Muscle of arm (tissue), 14 donors: ENCODE measurements at places on chromosomes 5 and 9. TPM values are rescaled to one million over a fixed set of nuclear protein-coding genes. Genes with fewer than 3 reads are reported as not detected.

DNA sequence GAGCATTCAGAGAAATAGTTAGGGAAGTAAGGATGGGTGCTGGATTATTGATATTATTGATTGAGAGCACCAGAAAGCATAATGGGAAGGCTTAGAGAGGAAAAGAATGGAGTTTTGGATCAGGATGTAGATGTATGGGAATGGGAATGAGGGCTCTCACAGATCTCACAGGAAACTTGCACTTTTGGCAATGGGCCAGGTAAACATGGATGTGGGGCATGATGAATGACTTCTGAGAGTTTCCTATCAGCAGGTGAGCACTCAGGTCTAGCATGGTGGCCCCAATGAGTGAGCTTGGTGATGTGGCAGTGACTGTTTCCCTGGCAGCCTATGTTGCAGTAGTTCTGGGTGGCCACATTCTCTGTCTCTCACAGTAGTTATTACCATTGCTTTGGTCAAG is 283.8 kb downstream of the FBXL7 start:
- DNase-seq: no peak

The SLC34A1 gene
- polyA plus RNA-seq: 0.49 TPM

- no peak for DNase-seq
These were observed 95.0 kb downstream of the MUSK start for GRCh38 chr9:110763568-110763967.

- no peak for DNase-seq
These were observed 41.8 kb downstream of the FNBP1 start for GRCh38 chr9:130001190-130001589.

DNA sequence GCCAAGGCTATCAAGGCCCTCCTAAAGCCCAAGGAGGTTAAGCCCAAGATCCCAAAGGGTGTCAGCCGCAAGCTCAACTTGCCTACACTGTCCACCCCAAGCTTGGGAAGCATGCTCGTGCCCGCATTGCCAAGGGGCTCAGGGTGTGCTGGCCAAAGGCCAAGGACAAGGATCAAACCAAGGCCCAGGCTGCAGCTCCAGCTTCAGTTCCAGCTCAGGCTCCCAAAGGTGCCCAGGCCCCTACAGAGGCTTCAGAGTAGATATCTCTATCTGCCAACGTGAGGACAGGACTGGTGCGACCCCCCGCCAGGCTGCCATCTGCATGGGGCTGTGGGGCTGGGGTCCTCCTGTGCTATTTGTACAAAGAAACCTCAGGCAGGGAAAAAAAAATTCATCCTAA is 3.3 kb downstream of the HOMER1 start:
- no peak for DNase-seq

The LRRC19 gene
- 0.13 TPM for polyA plus RNA-seq

DNA sequence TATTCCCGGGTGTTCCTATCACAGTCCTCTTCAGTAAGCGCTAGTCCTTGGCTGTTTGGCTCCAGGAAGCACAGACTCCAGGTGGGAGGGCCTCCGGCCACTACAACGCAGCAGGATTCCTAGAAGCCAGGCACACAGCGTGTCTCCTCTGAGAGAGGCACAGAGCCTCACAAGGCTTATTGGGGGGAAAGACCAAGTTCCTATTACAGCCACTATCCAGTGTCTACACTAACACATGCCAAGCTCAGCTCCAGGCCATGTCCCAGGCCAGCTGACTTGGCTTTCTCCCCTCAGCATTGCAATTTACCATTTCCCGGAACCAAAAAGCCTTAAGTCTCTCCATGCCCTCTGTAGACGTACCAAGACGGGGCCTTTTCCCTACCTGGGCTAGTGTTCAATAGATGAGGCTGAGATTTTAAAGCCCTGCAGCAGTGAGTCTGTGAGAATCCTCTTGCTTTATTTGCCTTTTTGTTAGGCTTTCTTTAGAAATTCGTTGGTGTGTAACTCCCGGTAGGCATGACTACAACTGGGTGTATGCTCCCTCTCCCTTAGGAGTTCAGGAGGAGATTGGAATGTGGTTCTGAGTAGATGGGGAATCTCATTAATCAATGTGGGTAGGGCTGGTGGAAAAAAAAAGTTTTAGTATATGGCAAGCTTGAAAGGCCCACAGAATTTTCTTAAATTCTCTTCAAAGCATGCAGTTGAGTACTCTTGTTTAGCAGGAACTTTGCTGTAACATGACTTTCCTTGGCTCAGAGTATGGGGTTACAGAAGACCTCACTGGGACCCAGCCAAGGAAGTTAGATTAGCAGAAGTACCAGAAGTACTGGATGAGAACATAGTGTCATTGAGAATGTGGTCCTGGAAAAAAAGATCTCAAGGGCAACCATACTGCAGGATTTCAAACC is 84.3 kb upstream of the SLC1A3 start:
- no peak for DNase-seq

DNA sequence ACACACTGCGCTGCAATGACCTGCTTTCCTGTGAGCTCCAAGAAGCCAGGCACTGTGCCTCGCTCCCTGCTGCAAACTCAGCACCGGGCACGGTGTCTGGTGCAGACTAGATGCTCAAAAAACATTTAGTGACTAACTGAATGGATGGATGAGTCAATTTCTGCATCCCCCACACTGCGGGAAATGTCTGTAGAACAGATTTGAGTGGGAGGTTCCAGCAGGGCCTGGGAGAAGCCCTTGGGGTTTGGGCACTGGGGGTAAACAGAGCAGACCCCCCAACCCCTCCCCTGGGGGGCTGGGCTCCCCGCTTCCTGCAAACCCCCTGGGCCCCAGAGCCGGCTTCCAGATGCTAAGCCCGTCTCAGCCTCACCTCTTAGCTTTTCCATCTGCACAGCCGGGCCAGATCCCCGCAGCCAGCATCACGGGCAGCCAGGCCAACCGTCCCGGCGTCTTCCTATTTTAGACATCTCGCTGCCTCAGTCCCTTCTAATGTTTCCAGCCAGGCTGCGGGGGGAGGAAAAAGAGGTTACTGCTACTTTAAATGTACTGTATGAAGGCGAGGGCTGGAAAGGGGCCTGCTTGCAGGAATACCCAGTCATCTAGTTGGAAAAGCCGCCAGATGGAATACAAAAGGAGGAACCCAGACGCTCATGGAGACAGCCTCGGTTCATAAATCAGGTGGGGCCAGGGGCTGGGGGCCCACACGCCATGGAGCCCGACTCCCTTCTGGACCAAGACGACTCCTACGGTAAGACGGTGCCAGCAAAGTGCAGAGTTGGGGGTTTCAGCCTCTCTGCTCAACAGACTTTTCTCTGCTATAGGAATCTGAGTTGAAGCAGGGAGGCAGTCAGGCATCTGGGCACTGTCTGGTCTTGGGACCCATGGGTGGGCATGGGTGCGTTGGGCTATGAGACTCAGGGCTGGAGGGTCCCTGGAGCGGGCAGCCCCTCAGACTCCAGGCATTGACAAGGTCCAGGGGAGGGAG is 67.1 kb upstream of the GGTA1 start:
- peak; percentile 81 for DNase-seq

GRCh38 chr9:35658968-35659220 is 802 bp downstream of the CCDC107 start:
- no peak for DNase-seq

- DNase-seq: no peak
These were observed 205.5 kb downstream of the SLIT3 start for GRCh38 chr5:169095410-169095960.

The PCDHGA2 gene
- 1.6 TPM for polyA plus RNA-seq

The CCDC187 gene
- 0.06 TPM for polyA plus RNA-seq

DNA sequence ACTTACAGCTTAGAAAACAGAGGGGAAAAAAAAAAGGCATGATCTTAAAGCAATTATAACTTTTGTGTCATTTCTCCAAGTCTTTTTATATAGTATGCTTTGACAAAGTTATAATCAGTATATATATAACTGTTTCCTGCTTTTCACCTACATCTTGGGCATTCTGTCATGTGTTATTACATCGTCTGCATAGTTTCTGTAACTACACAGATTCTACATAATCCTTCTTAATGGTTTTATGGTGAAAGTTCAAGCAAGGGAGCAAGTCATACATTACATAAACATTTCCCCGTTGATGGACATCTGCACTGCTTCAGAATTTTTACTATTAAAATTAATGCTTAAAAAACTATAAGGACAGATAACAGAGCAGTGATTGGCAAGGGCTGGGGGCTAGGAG is 12.1 kb downstream of the FEM1C start:
- no peak for DNase-seq

The TSSK1B gene
- not detected for polyA plus RNA-seq

DNA sequence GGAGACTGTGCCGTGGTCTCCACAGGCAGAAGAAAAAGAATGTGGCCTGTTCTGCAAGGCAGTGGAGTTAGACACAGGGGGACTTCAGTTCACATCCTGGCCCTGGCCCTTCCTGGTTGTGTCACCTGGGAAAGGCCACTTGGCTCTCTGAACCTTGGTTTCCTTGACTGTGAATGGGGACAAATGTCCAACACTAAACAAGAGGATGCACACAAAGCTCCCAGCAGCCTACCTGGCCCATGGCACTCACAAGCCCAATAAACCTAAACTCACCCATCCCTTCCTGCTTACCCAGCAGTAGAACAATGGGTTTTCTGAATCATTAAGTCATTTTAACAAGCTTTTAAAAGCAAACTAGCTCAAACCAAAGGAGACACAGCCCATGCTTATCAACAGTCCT is 103.9 kb downstream of the FRMD3 start:
- DNase-seq: no peak

DNA sequence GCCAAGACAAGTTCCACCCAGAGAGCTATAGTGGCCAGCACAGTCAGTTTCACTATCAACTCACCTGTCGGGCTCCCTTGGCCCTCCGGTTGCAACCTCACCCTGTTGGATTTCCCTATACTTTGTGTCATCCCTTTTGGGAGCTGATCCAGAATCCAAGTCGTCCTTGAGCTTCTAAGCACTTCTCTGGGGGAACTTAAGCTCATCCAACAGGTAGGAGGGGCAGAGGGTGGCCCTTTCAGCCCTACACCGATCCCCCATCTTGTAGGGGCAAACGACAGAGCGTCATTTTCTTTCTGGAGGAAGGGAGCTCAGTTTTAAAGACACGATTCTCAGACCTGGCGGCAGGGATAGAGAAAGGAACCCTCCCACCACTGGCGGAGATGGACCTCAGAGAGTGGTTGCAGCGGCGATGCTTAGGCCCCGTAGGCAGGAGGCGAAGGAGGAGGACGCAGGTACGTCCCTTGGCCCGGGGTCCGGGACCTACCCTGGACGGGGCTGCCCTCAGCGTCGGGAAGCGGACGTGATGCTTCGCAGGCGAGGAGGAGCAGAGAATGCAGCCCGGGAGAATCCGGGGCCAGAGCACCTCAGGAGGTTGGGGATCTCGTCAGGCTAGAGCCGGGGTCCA is 519 bp downstream of the ZER1 start:
- DNase-seq: no peak
